ENCODE measurements at places on chromosomes 11 and 22. TPM values are rescaled to one million over a fixed set of nuclear protein-coding genes. Genes with fewer than 3 reads are reported as not detected.

The FOLR1 gene
- 0.92 TPM for total RNA-seq

DNA sequence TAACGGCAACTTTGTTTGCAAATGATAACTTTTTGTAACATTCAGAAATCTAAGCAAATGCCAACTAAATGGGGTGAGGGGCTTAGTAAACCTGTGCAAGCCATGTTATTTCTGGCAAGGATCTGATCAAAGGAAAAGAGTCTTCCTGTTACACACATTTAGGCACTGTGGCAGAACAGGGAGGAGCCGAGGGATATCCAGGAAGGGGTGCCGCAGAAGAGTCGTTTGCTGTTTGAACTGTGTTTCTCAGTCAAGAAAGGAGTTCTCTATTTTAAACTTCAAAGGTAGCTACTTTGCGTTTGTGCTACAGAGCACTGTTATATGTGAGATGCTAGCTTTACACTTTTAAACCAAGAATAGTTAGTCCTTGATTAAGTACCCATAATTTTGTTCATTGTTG is 175.5 kb downstream of the ETS1 start:
- DNase-seq, result no peak

- no peak for DNase-seq
Observed at GRCh38 chr11:24496736-24497725, at the start of gene LUZP2. TSS of gene LUZP2 (plus strand) at chr11:24497053.

DNA sequence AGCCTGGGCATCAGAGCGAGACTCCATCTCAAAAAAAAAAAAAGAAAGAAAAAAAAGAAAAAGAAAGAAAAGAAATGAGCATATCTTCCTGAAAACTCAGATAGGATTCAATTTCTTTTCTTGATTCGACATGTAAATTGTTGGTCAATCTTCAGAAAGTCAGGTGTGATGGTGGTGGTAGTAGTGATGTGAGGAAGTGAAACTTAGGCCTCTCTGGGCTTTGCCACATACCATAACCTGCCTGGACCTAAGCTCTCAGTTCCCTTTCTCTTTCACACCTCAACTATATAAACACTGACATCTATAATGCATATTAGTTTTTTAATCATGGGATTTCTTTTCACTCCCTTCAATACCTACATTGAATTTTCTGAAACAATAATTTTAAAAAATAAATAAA is 98.0 kb upstream of the TBCEL start:
- no peak for DNase-seq

DNA sequence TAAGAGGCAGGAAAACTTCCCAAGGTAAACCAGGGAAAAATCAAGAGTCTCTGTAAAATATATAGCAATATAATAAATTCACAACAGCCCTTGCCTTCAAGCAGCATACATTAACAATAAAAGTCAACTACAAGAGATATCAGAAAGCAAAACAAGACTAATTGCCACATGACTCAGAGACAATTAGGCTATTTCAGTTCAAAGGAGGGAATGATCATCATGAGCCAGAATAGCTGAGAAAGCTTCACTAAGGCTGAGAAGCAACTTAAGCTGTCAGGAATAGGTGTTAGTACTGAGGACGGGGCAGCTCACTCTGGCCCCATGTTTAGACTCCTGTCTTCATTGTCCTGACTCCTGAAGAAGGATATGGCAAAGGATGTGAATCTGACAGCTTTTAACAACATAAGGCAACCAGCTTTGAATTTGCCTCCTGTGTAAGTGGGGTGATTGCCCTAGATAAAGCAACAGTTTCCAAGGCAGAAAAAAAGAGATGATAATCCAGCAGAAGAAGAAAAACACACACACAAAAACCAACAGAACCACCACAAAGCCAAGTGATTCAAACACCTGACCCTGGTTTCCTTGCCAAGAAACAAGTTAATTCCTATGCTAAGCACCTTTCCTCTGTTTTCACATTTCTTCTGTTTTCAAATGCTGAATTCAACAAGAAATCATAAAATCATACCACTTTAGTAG is 60.8 kb downstream of the SIK3 start:
- no peak for DNase-seq

GRCh38 chr11:120529214-120529613 is 17.7 kb downstream of the GRIK4 start:
- DNase-seq, result no peak

- no peak for DNase-seq
Observed at GRCh38 chr11:117872420-117872961, 4.0 kb downstream of the FXYD6 start.

DNA sequence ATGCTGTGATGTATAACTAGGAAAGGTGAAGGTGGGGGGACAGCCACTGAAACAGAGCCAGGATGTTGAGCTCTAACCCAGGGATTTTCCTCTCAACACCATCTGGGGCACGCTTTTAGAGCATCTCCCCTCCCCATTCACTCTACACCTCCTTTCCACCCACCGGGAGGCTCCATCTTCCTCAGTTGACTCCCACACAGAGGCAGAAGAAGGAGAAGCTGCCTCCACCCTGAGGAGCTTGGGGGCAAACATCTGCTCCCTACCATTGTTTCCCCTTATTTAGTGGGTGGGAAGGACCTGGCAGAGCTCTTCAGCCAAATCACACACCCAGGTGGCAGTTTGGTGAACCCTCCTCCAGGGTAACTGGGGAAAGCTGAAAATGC is 50.0 kb upstream of the ADA2 start:
- DNase-seq, result no peak

- DNase-seq, result no peak
Observed at GRCh38 chr11:44568331-44568657, 2.8 kb downstream of the CD82 start.

DNA sequence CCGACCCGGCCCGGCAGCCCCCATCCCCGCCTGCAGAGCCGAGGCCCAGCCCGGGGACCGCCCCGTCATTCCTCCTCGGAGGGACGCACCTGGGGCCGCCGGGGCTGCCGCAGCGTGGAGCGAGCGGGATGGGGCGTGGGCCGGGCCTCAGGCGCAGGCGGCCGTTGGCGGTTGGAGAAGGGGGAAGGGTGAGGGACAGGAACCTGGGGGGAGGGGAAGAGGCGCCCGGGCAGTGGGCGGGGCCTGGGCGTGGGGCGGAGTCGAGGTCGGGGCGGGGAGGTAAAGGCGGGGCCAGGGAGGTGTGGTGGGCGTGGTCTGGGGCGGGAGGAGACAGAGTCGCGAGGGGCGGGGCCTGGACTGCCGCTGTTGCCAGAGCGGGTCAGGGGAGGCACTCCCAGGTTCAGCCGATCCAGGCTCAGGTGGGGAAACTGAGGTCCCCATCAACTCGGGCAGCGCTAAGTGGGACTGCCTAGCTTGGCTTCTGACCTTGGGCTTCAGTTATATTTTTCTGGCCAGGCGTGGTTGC is at the start of gene TESMIN:
TESMIN (minus strand) TSS at position 190 of the 526 bp plus-strand sequence. CDS start 860 bp downstream, outside the sequence.
- DNase-seq, result peak; percentile 91

DNA sequence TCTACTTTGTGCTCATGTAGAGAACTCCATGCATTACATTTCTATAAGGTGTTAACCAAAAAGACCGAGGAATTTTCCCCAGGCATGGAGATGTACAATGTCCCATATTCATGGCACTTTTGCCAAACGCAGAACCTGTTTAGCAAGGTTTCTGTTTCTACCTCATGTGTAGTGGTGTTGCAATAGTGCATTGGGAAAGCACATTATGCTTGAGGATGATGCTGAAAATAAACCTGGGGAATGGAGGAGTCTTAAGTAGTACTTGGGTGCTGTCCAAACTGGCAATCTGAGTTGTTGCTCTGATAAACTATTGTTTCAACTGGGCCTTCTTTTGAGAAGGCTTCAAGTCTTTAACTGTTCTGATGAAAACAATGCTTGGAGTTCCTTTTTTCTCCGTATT is 11.5 kb upstream of the MUC15 start:
- no peak for DNase-seq

- DNase-seq, result no peak
Observed at GRCh38 chr11:130891326-130891725, 25.0 kb downstream of the SNX19 start.

The OSBPL5 gene
- 14.8 TPM for total RNA-seq

The DEAF1 gene
- total RNA-seq, result 64.2 TPM

The PIH1D2 gene
- 1.3 TPM for total RNA-seq

The PNPLA3 gene
- 0.38 TPM for total RNA-seq

The MS4A7 gene
- not detected for total RNA-seq

The RIMBP3C gene
- total RNA-seq, result 0.89 TPM

DNA sequence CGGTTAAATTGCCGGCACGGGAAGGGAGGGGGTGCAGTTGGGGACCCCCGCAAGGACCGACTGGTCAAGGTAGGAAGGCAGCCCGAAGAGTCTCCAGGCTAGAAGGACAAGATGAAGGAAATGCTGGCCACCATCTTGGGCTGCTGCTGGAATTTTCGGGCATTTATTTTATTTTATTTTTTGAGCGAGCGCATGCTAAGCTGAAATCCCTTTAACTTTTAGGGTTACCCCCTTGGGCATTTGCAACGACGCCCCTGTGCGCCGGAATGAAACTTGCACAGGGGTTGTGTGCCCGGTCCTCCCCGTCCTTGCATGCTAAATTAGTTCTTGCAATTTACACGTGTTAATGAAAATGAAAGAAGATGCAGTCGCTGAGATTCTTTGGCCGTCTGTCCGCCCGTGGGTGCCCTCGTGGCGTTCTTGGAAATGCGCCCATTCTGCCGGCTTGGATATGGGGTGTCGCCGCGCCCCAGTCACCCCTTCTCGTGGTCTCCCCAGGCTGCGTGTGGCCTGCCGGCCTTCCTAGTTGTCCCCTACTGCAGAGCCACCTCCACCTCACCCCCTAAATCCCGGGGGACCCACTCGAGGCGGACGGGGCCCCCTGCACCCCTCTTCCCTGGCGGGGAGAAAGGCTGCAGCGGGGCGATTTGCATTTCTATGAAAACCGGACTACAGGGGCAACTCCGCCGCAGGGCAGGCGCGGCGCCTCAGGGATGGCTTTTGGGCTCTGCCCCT is 529 bp upstream of the CCND1 start:
- DNase-seq, result no peak

DNA sequence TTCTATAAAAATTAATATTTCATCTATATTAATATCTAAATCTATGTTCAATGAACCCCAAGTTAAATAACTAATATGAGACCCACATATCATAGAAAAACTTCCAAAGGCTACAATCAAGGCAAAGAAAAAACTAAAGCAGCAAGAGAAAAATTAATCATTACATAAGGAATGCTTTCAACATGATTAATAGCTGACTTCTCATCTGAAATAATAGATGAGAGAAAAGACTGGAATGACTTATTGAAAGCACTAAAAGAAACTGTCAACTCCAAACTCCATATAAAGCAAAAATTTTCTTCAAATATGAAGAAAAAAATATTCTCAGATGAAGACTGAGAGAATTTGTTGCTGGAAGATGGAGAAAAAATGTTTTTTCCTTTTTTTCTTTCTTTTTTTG is 13.0 kb downstream of the TRIM5 start:
- DNase-seq, result no peak

GRCh38 chr11:94493281-94494125 is at the start of the genes ANKRD49 and MRE11:
TSS of gene ANKRD49 (plus strand) at chr11:94493984. CDS start at chr11:94496694, 2,710 bp downstream.
TSS of gene MRE11 (minus strand) at chr11:94493844. CDS start at chr11:94492801, 1,043 bp downstream.
- peak; percentile 94 for DNase-seq

DNA sequence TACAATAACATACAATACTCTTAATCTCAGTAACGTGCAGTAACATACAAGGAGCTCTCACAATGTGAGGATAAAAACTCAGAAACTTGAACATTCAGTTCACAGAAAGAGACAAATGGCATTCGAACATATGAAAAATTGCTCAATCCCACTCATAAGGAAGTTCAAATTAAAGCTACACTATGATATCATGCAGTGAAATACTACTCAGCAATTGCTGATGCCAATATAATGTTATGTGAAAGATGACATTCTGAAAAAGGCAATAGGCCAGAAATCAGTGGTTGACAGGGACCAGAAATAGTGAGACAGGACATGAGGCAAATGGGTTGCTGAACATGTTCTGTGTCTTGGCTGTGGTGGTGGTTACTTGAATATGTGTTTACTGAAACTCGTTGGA is 33.7 kb upstream of the PITPNB start:
- no peak for DNase-seq

The NAALAD2 gene
- total RNA-seq, result 0.09 TPM

The CRACR2B gene
- total RNA-seq, result 35.7 TPM

DNA sequence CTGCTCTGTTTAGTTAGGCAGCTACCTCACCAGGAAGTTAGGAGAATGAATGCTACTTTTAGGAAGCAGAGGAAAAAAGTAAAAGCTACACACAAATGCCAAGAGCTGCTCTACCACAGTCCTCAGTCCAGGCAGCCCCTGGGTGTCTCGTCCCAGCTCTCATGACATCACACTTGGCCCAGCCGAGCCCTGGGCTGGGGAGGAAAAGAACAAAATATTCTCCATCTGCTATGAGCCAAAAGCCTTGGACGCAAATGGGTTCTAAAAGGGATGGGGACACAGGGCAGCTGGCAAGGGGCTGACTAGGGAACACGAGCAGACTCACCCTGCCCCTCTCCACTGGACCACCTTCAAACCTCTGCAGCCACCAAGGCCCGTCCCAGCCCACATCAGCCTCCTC is 26.1 kb downstream of the TMEM184B start:
- DNase-seq, result no peak

DNA sequence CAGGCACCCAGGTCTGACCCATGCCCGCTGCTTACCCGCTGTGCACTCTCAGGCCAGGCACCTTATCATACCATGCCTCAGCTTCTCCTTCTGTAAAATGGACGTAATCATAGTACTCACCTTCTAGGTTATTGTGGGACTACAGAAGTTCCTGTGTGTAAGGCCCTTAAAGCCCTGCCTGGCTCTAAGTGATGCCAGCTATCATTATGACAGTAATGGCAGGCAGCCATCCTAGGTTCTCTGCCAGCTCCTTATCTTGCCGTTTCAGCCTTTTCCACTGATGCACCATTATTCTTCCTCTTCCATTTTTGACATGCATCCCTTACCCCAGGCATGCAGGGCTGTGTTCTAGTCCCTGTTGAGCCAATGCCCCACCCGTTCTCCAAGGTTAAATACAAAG is 57.9 kb downstream of the DBX1 start:
- DNase-seq, result no peak

- no peak for DNase-seq
Observed at GRCh38 chr22:22934543-22935055, 47.0 kb downstream of the IGLL5 start.

DNA sequence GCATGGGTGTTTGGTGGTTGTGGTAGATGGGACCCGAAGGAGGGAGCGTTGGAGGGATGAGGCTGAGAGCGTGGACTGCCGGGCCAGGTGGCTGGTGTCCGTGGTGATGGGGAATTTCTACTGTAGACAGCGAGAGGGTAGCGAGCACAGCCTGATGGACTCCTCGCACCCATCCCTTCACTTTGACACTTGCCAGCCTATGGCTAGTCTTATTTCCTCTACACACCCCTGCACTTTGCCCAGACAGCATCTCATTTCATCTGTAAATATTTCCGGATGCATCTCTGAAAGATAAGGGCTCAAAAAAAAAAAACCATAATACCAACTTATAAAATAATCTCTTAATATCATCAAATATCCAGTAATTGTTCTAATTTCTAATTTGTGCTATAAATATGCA is 5.8 kb downstream of the OMP start:
- DNase-seq, result no peak

Data from K562 (cell line).